ENCODE measurements at places on chromosomes 5 and 9. TPM values are rescaled to one million over a fixed set of nuclear protein-coding genes. Genes with fewer than 3 reads are reported as not detected.
A peak's percentile ranks its signal among the peaks of the same experiment; 100 is the strongest.

The PKD2L2 gene
- not detected for total RNA-seq

The PRLR gene
- not detected for total RNA-seq

The OLFML2A gene
- total RNA-seq = not detected

The DCANP1 gene
- not detected for total RNA-seq

The SPINK6 gene
- not detected for total RNA-seq

The PPP3R2 gene
- not detected for total RNA-seq

The C9 gene
- not detected for total RNA-seq

The NINJ1 gene
- 31.3 TPM for total RNA-seq

The TMEM215 gene
- not detected for total RNA-seq

The FRMPD1 gene
- total RNA-seq = not detected

DNA sequence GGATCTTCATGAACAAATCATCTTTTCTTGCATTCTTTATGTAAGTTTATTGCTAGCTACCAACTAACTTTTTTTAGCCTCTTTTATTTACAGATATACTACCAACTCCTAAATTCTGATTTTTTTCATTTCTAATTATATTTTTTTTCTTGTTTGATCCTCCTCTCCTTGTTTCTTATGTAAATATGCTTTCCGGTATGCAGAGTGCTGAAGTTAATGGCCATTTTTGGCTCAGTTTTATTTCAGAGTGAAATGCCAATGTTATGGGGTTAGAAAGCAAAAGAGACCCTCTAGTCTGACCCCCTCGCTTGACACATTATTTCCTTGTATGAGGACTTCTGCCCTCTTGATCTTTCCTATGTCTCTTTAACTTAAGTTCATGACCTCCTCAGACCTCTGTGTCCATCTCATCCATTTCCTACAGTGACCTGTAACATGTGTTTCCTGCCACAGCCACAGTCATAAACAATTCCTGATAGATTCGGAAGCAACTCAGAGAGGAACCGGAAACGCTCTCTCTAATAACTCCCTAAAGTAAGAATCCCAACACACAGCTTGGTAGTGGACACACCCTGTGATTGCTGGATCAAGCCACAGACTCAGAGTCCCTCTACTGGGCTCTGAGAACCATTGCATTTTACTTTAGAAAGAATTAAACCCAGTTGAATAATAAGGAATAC is 42.9 kb upstream of the AFAP1L1 start:
- H3K4me1 ChIP-seq = no peaks in the 10 kb centered on the region

DNA sequence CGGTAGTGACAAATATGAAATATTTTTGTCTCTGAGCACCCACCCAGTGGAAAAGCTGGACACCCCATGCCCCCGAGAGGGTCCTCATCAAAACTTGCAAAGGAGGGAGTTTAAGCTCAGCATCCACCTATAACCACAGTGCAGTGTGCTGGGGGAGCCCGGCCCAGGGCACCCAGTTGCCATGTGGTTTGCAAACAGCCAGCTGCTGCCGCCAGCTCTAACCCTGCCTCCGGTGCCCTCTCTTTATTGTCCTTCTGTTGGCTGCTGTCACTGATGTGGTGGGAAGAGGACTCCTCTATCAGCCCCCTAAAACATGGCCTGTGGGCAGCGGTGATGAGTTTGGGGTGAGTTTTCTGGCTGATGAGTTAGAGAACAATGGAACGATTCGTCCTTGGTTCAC is 160.9 kb upstream of the MVB12B start:
- H3K4me1 ChIP-seq = no peaks in the 10 kb centered on the region
- H3K27me3 ChIP-seq = no peaks in the 10 kb centered on the region
- H3K27ac ChIP-seq = no peak overlapping the region

- no peaks in the 10 kb centered on the region for H3K27me3 ChIP-seq
- H3K36me3 ChIP-seq = no peaks in the 10 kb centered on the region
- H3K4me3 ChIP-seq = no peak overlapping the region
- no peak overlapping the region for H3K27ac ChIP-seq
- no peak for DNase-seq
These were observed 32.3 kb upstream of the FIBCD1 start for GRCh38 chr9:130971294-130971849.

GRCh38 chr5:175523292-175523691 is 44.9 kb downstream of the SFXN1 start:
- DNase-seq = no peak
- H3K36me3 ChIP-seq = peaks cover 26% of the 10 kb centered on the region
- H3K27ac ChIP-seq = peak overlapping the region; percentile 3
- H3K4me3 ChIP-seq = peak overlapping the region; percentile 49
- H3K4me1 ChIP-seq = peaks cover 67% of the 10 kb centered on the region
- no peaks in the 10 kb centered on the region for H3K27me3 ChIP-seq

GRCh38 chr5:18487928-18488480 is 853.7 kb downstream of the TAF11L14 start:
- H3K27me3 ChIP-seq = no peaks in the 10 kb centered on the region
- no peaks in the 10 kb centered on the region for H3K36me3 ChIP-seq
- no peaks in the 10 kb centered on the region for H3K4me1 ChIP-seq
- no peak overlapping the region for H3K4me3 ChIP-seq
- H3K27ac ChIP-seq = no peak overlapping the region

GRCh38 chr5:153458268-153458667 is 32.2 kb upstream of the GRIA1 start:
- no peak for DNase-seq
- H3K27me3 ChIP-seq = no peaks in the 10 kb centered on the region
- no peaks in the 10 kb centered on the region for H3K36me3 ChIP-seq
- H3K4me1 ChIP-seq = no peaks in the 10 kb centered on the region
- H3K4me3 ChIP-seq = no peak overlapping the region

DNA sequence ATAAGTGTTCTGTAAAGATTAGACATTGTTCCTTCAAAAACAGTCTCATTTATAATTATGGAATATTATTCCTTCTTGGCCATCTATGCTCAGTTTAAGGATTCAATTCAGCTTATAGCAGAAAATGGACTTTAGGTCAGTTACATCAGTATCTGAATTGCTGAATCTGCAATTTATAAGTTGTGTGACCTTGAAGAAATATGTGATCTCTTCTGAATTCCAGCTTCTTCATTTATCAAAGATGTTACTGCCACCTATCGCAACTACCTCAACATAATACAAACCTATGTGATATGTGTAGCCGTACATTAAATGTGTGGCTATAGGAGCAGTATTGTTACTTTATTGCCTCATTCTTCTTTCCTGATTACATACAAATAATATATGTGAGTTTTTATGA is 118.2 kb downstream of the CDH12 start:
- no peak for DNase-seq
- no peaks in the 10 kb centered on the region for H3K4me1 ChIP-seq
- no peak overlapping the region for H3K4me3 ChIP-seq
- H3K27ac ChIP-seq = no peak overlapping the region
- H3K36me3 ChIP-seq = no peaks in the 10 kb centered on the region

- no peak overlapping the region for H3K27ac ChIP-seq
- H3K4me1 ChIP-seq = no peaks in the 10 kb centered on the region
- DNase-seq = no peak
- H3K27me3 ChIP-seq = no peaks in the 10 kb centered on the region
- H3K36me3 ChIP-seq = no peaks in the 10 kb centered on the region
- no peak overlapping the region for H3K4me3 ChIP-seq
These were observed 53.4 kb upstream of the FBXL7 start for GRCh38 chr5:15446552-15446951.

GRCh38 chr5:170597109-170597751 is 93.4 kb downstream of the KCNIP1 start:
- no peaks in the 10 kb centered on the region for H3K36me3 ChIP-seq
- peaks cover 4% of the 10 kb centered on the region for H3K27me3 ChIP-seq
- no peak for DNase-seq
- no peak overlapping the region for H3K4me3 ChIP-seq
- H3K27ac ChIP-seq = no peak overlapping the region

- DNase-seq = no peak
- no peaks in the 10 kb centered on the region for H3K4me1 ChIP-seq
- H3K27ac ChIP-seq = no peak overlapping the region
- H3K27me3 ChIP-seq = no peaks in the 10 kb centered on the region
These were observed 56.6 kb downstream of the RASEF start for GRCh38 chr9:83006378-83006777.

DNA sequence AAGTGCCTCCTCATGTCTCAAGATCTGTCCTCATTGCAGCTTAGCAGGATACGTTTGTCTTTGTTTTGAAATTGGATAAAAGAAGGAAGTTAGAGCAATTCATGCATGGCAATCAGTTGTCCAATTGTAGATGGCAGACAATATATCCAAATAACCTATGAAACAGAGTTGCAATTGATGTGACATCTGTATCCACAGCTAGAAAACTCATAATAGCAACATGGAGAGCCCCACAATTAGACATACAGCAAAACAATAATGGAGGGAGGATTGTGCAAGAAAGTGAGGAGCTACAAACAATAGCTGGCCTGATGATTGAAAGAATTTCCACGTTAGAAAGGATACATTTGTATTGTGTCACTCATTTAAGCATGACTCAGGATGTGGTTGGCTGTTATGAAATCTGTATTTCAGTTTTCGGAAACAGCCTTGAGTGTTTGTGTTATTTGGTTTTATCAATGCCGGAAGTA is 132.0 kb downstream of the FAM174A start:
- H3K27me3 ChIP-seq = no peaks in the 10 kb centered on the region
- no peak overlapping the region for H3K4me3 ChIP-seq
- peaks cover 18% of the 10 kb centered on the region for H3K4me1 ChIP-seq
- no peak overlapping the region for H3K27ac ChIP-seq

- H3K27ac ChIP-seq = no peak overlapping the region
- no peak for DNase-seq
- no peaks in the 10 kb centered on the region for H3K4me1 ChIP-seq
- H3K4me3 ChIP-seq = no peak overlapping the region
- no peaks in the 10 kb centered on the region for H3K36me3 ChIP-seq
These were observed 106.9 kb downstream of the GABRG2 start for GRCh38 chr5:162174358-162174974.

- no peak for DNase-seq
- no peaks in the 10 kb centered on the region for H3K27me3 ChIP-seq
- no peaks in the 10 kb centered on the region for H3K36me3 ChIP-seq
- H3K4me1 ChIP-seq = no peaks in the 10 kb centered on the region
- H3K4me3 ChIP-seq = no peak overlapping the region
These were observed 31.1 kb downstream of the C5orf22 start for GRCh38 chr5:31563216-31563615.

GRCh38 chr9:27847380-27847779 is 274.1 kb upstream of the C9orf72 start:
- no peak overlapping the region for H3K4me3 ChIP-seq
- no peaks in the 10 kb centered on the region for H3K36me3 ChIP-seq
- H3K4me1 ChIP-seq = no peaks in the 10 kb centered on the region
- H3K27me3 ChIP-seq = no peaks in the 10 kb centered on the region
- no peak overlapping the region for H3K27ac ChIP-seq

DNA sequence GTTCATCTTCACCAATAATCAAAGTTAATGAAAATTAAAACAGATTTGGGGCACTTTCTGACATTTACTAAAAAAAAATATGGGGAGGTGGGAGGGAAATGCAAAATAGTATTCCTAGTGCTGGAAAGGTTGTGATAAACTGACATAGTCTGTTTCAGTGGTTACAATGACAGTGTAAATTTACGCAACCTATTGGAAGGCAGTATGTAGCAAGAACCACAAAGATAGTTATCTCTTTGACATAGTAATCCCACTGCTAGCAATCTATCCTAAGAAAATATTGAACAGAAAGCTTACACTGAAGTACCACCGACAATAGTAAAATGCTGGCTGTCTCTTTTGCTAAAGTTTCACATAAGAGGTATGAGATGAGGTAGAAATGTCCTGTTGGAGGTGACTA is 15.1 kb upstream of the EPB41L4B start:
- no peak overlapping the region for H3K27ac ChIP-seq
- no peak overlapping the region for H3K4me3 ChIP-seq
- H3K27me3 ChIP-seq = no peaks in the 10 kb centered on the region

DNA sequence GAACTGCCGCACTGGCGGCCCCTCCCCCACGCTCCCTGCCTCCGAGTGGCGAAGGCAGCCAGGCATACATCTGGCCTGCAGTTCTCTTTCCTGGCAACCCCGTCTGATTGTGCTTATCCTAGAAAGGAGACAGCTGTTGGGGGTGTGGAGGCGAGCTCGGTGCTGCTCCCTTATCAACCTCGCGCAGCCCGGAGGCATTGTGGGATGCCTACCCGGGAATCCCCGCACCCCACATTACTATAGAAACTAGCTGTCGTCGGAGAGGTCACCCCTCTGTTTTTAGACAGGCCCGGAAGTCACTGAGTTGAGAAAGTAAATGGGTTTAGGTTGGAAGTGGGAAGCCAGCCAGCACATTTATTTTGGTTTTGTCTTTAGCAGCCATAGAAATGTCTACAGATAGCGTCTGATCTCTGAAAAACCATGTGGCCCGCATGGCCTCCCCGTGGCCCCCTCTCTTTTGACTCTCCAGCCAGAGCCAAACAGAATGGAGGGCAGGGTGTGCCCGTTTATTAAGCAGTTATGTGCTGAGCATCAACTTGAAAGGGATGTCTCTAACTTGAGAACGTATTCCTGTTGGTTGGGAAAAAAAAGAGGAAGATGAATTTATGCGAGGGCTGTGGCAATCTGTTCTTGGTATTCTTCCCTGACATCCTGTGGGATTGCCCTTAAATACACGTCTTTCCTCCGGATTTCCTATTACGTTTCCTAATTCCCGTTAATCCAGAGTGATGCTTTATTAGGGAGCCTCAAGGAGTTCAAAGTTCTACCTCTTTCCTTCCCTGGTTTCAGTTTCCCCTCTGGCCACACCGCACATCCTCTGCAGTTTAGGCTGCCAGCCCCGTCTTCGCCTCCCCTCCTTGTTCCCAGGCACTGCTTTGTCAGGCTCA is 3.9 kb downstream of the STC2 start:
- DNase-seq = no peak
- H3K36me3 ChIP-seq = no peaks in the 10 kb centered on the region
- peaks cover 20% of the 10 kb centered on the region for H3K27me3 ChIP-seq

GRCh38 chr5:114243281-114243971 is 118.4 kb upstream of the KCNN2 start:
- no peak overlapping the region for H3K27ac ChIP-seq
- no peak overlapping the region for H3K4me3 ChIP-seq
- H3K36me3 ChIP-seq = no peaks in the 10 kb centered on the region
- DNase-seq = no peak
- H3K4me1 ChIP-seq = no peaks in the 10 kb centered on the region

DNA sequence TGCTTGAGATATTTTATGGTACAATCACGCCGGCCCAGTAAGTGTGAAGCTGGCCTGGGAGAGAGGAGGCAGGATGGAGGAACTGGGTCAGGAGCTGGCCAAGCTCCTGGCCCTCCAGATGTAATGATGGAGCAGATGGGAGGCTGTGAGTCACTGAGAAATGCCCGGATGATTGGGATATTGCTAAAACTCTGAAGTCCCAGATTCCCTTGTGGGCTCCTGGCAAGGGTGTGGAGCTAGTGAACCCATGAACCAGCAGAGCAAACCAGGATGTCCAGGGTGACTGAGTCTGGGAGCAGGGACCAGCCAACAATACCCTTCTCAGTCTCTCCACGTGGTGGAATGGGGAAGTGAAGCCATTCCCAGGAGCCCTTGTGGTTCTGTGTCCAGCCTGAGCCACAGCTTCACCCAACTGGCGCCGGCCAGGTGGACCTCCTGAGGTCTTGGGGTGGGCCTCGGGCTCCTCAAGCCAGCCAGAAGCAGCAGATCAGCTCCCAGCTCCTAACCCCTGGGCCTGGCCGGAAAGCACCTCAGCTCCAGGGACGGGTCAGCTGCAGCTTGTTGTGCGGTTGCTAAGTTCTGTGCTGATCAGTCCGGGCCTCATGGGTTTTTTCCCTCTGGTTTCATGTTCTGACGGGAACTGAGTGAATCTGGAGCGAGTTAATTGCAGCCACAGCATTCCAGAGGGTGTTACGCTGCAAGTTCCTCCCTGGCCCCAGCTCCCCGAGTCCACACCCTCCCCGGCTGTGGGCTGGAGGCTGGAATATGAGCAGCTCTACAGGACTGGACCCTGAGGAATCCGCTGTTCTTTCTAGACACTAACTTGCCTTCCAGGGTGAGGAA is 37.6 kb downstream of the DUSP1 start:
- no peak for DNase-seq
- no peak overlapping the region for H3K4me3 ChIP-seq
- no peaks in the 10 kb centered on the region for H3K4me1 ChIP-seq
- no peak overlapping the region for H3K27ac ChIP-seq
- no peaks in the 10 kb centered on the region for H3K36me3 ChIP-seq
